Adrenal gland (tissue), 19 donors: ENCODE measurements at places on chromosomes 7 and 10. TPM values are rescaled to one million over a fixed set of nuclear protein-coding genes. Genes with fewer than 3 reads are reported as not detected.
A peak's percentile ranks its signal among the peaks of the same experiment; 100 is the strongest.

- no peak for DNase-seq
Measured at GRCh38 chr10:97211229-97211628, 25.5 kb upstream of the SLIT1 start.

DNA sequence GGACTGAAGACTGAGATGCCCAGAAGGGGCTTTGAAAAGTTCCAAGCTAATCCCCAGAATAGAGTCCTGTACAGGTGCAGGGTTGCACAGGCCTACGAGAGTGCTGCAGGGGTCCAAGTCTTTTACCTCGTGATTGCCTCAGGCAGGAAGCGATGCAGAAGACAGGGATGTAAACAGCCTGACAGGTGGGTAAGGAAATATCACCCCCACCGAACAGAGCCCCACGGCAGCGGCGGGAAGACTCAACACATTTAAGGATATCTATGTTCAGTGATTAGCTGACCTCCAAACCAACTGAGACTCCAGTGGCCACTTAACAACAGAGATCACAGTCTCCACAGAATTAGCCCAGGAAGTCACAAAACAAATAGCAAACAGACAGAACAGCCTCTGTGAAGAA, 73.9 kb upstream of the VIPR2 start:
- DNase-seq, result no peak

- DNase-seq, result no peak
Measured at GRCh38 chr10:91521439-91521838, 111.3 kb downstream of the HECTD2 start.

The NANOS1 gene
- total RNA-seq, result 4.8 TPM

- no peak for DNase-seq
Measured at GRCh38 chr7:43248961-43249822, 136.7 kb downstream of the HECW1 start.

GRCh38 chr10:89929282-89930026, 228.1 kb downstream of the KIF20B start:
- no peak for DNase-seq

DNA sequence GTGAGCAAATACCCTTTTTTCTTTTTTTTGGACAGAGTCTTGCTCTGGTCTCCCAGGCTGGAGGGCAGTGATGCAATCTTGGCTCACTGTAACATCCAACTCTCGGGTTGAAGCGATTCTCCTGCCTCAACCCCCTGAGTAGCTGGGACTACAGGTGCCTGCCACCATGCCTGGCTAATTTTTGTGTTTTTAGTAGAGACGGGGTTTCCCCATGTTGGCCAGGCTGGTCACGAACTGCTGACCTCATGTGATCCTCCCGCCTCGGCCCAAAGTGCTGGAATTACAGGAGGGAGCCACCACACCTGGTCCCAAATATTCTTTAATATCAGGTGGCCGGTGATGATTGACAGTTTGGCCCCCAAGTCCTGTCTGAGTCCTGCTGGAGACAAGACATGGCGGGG, 6.6 kb downstream of the LAT2 start:
- no peak for DNase-seq

The LSM8 gene
- 61.8 TPM for total RNA-seq

- DNase-seq, result no peak
Measured at GRCh38 chr10:6507311-6507710, 72.8 kb downstream of the PRKCQ start.

- peak; percentile 31 for DNase-seq
Measured at GRCh38 chr7:16801111-16801542, 3.7 kb downstream of the AGR2 start.

GRCh38 chr7:41889472-41889871, 186.6 kb upstream of the INHBA start:
- DNase-seq, result no peak
